ENCODE measurements at places on chromosomes 2 and 18.

GRCh38 chr2:106159866-106160785 is 34.0 kb downstream of the UXS1 start:
- no peak for DNase-seq

DNA sequence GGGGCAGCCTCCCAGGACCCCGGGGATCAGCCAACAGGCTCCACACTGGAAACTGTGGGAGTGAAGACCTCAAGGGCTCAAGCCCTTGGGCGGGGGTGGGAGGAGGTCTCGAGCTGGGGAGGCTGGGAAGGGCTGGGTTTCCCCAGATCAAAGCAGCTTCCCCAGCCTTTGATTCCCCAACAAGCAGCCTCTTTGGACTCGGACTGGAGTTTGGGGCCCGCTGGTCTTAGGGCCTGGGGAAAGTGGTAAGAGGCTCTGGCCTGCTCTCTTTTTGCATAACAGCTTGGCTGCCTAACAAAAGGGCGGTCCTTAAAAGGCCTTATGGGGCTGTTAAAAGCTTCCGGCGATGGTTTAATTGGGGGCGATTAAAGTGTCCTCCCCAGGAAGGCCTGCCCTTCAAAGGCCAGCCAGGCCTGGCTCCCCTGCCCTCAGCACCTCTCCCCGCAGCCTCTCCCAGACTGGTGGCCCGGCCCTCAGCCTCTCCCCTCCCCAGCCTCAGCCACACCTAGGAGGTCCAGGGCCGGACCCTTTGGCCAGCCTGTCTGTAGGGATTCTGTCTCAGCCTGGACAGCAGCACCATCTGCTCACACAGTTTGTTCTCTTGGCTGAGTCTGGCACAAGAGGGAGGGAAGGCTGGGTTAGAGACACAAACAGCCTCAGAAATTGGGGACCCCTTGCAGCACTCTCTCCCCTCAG is 39.6 kb downstream of the ZFP36L2 start:
- no peak for DNase-seq

- DNase-seq = no peak
Measured at GRCh38 chr2:168948621-168949212, 47.6 kb downstream of the G6PC2 start.

GRCh38 chr2:9548506-9548905 is 7.1 kb downstream of the ADAM17 start:
- DNase-seq = peak; percentile 37

- no peak for DNase-seq
Measured at GRCh38 chr2:173153301-173153885, 77.7 kb downstream of the MAP3K20 start.

- DNase-seq = no peak
Measured at GRCh38 chr2:7089898-7090510, 172.8 kb downstream of the RNF144A start.

DNA sequence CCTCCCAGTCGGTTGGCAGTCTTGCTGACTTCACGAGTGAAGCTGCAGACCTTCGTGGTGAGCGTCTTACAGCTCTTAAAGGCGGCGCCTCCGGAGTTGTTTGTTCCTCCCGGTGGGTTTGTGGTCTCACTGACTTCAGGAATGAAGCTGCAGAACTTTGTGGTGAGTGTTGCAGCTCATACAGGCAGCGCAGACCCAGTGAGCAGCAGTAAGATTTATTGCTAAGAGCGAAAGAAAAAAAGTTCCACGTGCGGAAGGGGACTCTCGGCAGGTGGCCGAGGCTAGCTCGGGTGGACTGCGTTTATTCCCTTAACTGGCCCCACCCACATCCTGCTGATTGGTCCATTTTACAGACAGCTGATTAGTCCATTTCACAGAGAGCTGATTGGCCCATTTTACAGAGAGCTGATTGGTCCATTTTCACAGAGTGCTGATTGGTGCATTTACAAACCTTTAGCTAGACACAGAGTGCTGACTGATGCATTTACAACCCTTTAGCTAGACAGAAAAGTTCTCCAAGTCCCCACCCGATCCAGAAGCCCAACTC is 240.3 kb downstream of the LRATD1 start:
- DNase-seq = no peak

GRCh38 chr18:70672581-70672980 is 383.7 kb downstream of the SOCS6 start:
- no peak for DNase-seq

GRCh38 chr18:55069497-55069896 is 110.2 kb upstream of the CCDC68 start:
- no peak for DNase-seq

GRCh38 chr2:53422979-53423378 is 344.6 kb upstream of the CHAC2 start:
- peak; percentile 53 for DNase-seq

DNA sequence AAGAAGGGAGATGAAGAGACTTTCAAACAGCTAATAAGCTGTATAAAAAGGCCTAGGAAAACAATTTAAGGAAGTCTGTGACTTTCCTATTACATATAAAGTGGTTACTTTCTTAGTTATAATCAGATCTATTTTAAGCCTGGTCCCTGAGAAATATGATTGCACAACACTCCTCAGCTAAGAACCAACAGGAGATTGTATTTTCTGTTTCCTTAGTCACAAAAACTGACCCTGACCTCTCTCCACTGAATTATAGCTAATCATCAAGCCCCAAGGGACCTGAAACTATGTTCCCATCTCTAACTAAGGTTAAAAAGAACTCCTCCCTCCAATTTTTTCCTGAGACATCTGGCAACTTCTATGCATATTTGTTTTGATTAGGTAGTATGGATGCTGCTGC is 106.9 kb downstream of the ROCK1 start:
- DNase-seq = peak; percentile 90

DNA sequence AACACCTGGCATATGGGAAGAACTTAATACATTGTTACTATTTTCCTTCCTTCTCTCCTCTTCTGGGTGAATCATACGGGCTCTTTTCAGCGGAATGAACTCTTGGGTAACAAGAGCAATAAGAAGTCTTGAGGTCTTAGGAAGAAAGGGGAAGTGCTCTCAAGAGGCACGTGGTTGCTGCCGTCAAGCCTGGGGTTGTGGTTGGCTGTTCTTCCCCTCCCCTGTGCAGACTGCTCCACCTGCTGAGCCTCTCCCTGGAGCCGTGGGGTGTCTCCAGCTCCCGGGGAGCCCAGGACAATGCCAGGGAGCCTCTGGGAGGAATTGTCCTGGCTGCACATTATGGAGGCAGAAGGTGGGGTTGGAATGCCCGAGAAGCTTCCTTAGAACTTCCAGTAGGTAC is 19.4 kb downstream of the TOGARAM2 start:
- DNase-seq = no peak

All from fibroblast of skin of scalp (primary cell).